Epithelial cell of esophagus (primary cell): ENCODE measurements at places on chromosomes 11 and 22.

GRCh38 chr11:65555693-65556231, 2.4 kb downstream of the LTBP3 start:
- DNase-seq: no peak

GRCh38 chr22:21939461-21939913, 13.2 kb downstream of the PPM1F start:
- DNase-seq: no peak

DNA sequence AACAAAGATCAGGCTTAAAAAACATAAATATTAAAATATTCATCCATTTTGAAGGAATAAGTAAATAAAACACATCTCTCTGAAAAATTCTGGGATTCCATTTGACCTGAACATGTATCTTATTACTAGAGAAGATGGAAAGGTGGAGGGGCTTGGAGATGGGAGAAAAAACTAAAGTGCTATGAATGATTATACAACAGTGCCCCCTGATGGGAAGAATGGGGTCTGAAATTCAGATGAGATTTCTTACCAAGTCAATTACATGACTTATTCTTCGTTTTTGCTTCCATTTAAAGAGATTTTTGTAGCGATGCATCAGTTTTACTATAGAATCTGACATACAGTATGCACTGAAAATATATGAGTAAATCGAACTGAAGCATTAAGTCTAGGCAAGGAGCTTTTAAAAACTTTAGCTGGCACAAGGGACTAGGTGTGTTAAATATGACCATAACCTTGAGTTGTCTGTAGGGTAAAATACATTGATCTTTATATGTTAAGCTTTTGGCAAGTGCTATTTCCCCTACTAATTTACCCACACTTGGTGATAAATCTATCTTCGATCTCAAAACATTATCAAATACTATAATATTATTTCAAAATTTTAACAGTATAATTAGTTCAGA, 718.8 kb downstream of the CNTN5 start:
- DNase-seq: peak; percentile 50

- no peak for DNase-seq
Observed at GRCh38 chr11:19116276-19116970, 545 bp upstream of the ZDHHC13 start.

GRCh38 chr11:112961751-112962578, 745 bp downstream of the NCAM1 start:
- DNase-seq: no peak

- no peak for DNase-seq
Observed at GRCh38 chr22:33848251-33848650, 72.0 kb downstream of the LARGE1 start.

- no peak for DNase-seq
Observed at GRCh38 chr11:131446590-131447275, 76.3 kb downstream of the NTM start.

- DNase-seq: peak; percentile 38
Observed at GRCh38 chr11:13030857-13031256, 21.7 kb downstream of the RASSF10 start.

DNA sequence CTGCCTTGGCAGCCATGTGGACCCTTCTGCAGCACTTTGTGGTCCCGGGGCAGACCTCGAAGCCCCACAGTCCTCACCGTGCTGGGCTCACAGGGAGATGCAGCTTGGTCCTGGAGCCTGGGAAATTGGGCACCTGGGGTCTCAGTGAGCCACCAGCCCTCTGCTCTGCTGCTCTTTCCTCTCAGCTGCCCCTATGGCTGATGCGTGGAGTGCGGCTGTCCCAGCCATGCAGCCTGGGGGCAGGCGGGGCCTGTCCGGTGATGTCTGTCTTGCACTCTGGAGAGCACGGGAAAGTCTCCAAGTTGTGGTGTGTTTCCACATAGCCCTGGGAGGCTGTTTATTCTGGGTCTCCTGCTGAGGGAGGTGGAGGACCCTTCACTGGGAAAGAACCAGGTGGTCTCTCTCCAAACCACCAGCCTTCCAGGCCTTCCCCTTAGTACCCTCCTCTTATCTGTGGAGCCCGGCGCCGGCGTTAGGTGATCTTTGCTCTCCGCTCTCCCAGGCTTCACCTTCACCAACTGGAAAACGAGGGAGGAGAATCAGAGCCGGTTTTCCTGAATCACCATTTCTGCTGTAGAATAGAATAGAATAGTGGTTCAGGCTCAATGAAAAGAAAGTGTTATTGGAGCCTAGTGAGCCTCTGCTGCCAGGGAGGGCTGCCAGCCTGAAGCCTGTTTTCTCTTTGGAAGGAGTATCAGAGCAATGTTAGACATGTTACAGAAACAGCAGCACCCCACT, 41.2 kb upstream of the GRAMD4 start:
- peak; percentile 35 for DNase-seq

- peak; percentile 92 for DNase-seq
Observed at GRCh38 chr11:355581-356458, 13.5 kb upstream of the B4GALNT4 start.

- DNase-seq: no peak
Observed at GRCh38 chr11:2462986-2463765, 18.4 kb downstream of the KCNQ1 start.

DNA sequence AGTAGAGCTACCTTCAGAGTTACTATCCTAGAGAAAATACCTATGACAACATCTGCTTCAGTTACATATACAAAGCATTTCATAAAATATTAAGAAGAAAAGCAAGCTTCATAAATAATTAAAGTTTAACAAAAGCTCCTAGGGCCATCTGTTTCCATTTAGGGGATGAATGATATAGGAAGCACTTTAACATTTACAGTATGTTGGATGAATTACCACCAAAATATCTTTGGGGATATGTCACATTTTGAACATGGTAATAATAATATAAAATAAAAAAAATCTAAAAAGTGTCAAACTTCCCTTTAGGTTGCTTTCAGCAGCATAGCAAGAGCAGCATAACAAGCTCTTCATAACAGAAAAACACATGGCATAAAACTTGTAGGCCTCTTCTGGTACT, 104.6 kb downstream of the ATG16L2 start:
- DNase-seq: no peak

- DNase-seq: no peak
Observed at GRCh38 chr11:17613428-17613962, 66.4 kb downstream of the OTOG start.

DNA sequence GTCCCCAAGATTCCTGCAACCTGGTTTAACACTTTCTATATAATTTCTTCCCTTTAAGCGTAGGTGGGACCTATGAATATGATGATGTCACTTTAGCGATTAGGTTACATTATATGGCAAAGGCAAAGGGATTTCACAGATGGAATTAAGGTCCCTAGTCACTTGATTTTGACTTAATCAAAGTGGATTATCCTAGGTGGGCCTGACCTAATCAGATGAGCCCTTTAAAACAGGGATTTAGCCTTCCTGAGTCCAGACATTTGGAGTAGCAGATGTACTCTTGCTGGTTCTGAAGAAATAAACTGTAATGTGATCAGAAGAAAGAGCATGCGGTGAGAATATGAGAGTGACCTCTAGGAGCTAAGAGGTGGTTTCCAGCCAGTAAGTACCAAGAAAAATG, 67.8 kb upstream of the LIN7C start:
- DNase-seq: no peak

DNA sequence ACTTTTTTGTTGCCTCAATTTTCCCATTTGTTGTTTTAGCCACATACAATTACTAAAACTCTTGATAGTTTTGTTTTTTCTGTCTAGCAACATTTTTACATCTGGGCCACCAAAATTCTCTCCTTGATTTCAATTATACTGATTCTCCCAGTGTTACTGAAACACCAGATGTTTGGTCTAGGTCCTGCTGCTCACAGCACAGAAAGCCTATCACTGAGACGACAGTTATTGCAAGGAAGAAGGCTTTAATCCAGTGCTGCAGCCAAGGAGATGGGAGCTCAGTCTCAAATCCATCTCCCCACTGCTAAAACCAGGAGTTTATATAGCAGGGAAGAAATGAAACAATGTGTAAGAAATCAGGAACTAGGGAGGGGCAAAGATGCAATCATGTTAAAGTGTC, 837.7 kb upstream of the CNTN5 start:
- no peak for DNase-seq

GRCh38 chr11:18320617-18321016, 1.3 kb downstream of the HPS5 start:
- no peak for DNase-seq

GRCh38 chr22:30265823-30266444, 717 bp downstream of the OSM start:
- DNase-seq: no peak

DNA sequence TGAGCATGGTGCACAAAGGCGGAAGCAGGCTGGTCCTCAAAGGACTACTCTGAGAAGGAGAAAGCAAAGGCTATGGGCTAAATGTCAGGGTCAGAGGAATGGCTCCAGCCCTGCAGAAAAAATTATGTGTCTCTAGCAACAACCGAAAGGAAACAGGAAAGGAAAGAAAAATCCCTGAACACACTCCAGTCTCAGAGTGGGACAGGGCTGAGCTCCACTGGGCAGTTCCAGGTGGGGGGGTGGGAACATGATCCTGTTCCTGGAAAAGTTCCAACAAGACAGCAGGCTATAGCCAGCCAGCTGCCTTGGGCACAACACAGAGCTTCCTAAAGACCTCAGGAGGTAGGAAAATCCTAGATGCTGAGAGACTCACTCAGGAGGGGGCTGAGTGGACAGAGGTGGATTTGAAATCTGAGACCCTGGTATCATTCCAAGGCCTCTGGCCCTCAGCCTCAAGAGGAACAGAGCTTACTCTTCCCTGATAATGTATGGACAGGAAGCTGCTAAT, 1088.2 kb downstream of the TBC1D22A start:
- no peak for DNase-seq

- no peak for DNase-seq
Observed at GRCh38 chr22:37556710-37557109, 3.6 kb upstream of the CDC42EP1 start.

GRCh38 chr11:35474688-35475087, 50.7 kb downstream of the PAMR1 start:
- DNase-seq: no peak

- no peak for DNase-seq
Observed at GRCh38 chr11:132719684-132720083, 812.6 kb downstream of the OPCML start.

DNA sequence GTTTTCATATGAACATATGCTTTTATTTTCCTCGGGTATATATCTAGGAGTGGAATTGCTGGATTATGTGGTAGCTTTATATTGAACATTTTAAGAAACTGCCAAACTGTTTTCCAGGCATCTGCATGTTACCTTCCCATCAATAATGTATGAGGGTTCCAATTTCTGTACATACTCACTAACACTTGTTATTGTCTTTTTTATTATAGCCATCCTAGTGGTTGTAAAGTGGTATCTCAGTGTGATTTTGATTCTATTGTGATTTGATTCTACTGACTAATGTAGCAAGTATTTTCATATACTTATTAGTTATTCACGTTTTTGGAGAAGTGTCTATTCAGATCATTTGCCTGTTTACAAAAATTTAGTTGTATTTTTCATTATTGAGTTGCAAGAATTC, 2.0 kb downstream of the ANO5 start:
- DNase-seq: no peak

DNA sequence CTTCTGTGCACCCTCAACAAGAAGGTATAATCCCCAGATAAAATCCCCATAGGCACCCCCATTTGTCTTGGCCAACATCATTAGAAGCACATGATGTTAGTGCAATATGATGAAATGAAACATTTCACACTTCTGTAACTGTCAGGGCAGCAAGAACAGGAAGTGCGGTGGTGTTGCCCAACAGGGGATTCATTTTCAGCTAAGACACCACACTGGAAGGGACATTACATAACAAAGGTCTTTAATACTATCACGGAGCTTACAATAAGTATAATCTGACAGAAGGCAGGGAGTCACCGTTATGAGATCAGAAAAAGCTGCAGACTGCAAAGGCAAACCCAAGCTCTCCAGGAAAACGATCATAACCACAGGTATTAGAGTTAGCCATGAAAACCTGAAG, 2.0 kb downstream of the OR52W1 start:
- peak; percentile 4 for DNase-seq

- DNase-seq: peak; percentile 74
Observed at GRCh38 chr11:1762537-1763302, 1.0 kb downstream of the CTSD start.

GRCh38 chr22:24046024-24046423, 34.9 kb downstream of the CABIN1 start:
- DNase-seq: no peak

GRCh38 chr11:132770829-132771530, 761.3 kb downstream of the OPCML start:
- DNase-seq: no peak

GRCh38 chr11:111589114-111589513, 13.1 kb upstream of the SIK2 start:
- no peak for DNase-seq

- DNase-seq: no peak
Observed at GRCh38 chr11:88435415-88435814, 97.9 kb upstream of the CTSC start.

DNA sequence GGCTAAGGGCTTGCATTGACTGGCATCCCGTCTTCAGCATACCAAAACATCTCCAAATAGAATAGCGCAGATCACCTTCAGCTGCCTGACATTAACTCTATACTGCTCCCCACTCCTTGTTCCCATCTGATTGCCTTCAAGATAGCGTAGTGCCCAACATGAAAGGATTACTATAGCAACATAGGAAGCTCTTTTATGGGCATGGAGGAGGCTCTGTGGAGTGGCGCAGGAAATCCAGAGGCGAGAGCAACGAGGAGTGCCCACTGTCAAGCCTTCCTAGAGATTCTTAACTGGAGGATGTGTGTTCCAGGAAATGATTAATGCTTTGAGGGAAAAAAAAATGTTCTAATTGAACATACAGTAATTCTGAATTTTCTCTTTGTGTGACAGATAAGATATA, 213.3 kb downstream of the CADM1 start:
- DNase-seq: no peak

- no peak for DNase-seq
Observed at GRCh38 chr11:96331699-96332116, 11.3 kb downstream of the MAML2 start.

- DNase-seq: no peak
Observed at GRCh38 chr11:41449483-41450050, 9.9 kb downstream of the LRRC4C start.

GRCh38 chr11:70480711-70481110, 82.4 kb downstream of the CTTN start:
- DNase-seq: no peak

GRCh38 chr22:38180841-38181452, 683 bp downstream of the PLA2G6 start:
- peak; percentile 91 for DNase-seq
